Stimulated activated CD4-positive, alpha-beta T cell treated with anti-CD3 and anti-CD28 coated beads, Interleukin-1b, Interleukin-23, amount 100 ng/mL, for 1 hour (primary cell): ENCODE measurements at places on chromosomes 1 and 21.

- no peak for DNase-seq
Observed at GRCh38 chr1:179860652-179861051, 17.0 kb downstream of the TOR1AIP2 start.

DNA sequence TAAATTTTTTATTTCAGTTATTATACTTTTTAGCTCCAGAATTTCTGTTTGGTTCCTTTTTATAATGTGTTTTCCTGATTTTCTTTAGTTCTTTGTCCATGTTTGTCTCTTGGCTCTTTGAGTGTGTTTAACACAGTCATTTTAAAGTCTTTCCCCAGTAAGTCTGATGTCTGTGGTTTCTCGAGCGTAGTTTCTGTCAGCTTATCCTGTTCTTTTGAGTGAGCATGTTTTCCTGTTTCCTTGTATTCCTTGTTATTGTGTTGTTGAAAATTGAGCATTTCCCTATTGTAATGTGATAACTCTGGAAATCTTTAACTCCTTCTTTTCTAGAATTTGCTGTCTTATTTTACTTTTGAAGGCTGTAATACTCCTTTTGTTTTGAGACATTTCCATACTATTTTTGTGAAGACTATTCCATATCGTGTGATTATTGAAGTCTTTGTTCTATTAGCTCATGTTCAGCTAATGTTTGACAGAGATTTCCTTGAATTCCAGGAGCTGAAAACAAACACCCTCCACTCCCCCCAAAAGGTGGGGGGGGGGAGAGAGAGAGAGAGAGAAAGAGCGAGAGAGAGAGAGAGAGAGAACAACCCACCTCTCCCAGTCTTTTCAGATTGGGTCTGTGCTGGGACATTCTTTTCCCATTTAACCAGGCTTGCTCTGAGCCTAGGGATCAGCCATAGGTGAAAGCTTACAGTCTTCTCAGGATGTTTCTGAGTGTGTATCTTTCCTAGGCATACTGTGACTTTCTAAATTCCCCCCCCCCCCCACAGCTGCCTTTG is 38.3 kb downstream of the SDCCAG8 start:
- DNase-seq, result no peak

DNA sequence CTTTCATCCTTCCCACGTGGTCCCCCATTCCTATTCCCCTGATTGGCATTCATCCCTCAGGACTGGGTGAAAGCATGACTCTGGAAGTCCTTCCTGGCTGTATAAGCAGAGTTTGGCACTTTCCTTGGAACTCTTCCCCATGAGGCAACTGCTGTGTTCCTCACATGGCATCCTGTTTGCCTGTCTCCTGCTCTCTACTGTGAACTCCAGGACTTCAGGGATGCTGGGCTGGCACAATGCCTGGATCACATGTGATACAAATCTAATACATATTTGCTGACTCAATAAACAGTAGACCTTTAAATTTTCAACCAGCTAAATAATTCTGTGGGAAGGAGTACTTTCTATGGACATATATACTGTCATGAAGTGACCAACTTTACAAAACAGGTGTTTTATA is 46.8 kb upstream of the EDEM3 start:
- DNase-seq, result no peak

DNA sequence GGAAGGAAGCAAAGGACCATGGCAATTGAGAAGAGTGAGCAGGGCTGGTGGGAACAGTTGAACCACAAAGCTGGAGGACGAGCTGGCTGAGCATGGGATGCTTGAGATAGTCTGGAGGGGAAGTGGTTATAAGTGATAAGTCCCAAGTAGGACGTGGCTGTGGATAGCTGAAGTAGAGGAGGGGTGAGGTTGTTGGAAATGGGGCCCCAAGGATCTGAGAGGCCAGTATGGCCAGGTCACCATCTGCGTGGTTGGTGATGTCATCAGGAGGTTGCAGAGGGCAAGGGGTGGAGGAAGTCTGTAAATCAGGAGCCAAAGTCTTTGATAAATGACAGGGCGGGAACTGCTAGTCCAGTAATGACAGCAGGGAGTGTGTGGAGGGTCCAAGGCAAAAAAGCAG is 11.0 kb upstream of the REN start:
- DNase-seq, result no peak

GRCh38 chr21:25369524-25370300 is 237.6 kb downstream of the MRPL39 start:
- no peak for DNase-seq

DNA sequence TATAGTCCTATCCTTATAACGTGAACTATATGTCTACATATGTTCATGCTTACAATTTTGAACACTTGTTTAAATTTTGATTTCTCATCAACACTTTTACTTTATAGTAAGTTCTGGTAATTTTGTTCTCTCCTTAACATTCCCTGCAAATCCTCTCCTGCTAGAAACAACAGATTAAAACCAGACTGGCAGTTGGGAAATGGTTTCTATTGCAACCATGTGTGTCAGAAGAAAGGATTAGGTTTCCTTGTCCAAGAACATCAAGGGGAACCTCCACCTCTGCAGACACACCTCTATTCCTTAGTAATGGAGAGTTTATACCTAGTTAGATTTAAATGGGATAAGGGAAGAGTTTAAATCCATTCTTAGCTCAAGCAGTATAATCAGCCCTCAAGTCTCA is 3.3 kb upstream of the WARS2 start:
- DNase-seq, result no peak

DNA sequence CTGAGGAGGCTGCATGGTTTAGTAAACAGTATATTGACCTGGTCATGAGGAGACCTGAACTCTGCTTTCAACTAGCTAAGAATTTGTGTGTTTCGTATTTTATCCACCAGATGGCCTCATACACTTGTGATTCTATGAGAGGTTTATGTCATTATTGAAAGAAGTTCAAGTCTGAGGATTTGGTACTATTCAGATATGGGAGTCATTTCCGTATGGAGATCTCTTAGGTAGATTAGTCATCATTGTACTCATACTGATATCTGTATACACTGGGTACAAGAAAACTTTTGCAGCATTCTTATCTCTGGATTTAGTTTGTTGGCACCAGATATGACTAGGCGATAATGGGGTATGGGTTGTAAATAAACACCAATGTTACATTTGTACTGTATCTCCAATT is 26.6 kb downstream of the ATF6 start:
- DNase-seq, result no peak

- DNase-seq, result no peak
Observed at GRCh38 chr1:158289811-158290210, at the start of gene CD1C. TSS of gene CD1C (plus strand) at chr1:158289923. CDS start at chr1:158290065, 142 bp downstream.

DNA sequence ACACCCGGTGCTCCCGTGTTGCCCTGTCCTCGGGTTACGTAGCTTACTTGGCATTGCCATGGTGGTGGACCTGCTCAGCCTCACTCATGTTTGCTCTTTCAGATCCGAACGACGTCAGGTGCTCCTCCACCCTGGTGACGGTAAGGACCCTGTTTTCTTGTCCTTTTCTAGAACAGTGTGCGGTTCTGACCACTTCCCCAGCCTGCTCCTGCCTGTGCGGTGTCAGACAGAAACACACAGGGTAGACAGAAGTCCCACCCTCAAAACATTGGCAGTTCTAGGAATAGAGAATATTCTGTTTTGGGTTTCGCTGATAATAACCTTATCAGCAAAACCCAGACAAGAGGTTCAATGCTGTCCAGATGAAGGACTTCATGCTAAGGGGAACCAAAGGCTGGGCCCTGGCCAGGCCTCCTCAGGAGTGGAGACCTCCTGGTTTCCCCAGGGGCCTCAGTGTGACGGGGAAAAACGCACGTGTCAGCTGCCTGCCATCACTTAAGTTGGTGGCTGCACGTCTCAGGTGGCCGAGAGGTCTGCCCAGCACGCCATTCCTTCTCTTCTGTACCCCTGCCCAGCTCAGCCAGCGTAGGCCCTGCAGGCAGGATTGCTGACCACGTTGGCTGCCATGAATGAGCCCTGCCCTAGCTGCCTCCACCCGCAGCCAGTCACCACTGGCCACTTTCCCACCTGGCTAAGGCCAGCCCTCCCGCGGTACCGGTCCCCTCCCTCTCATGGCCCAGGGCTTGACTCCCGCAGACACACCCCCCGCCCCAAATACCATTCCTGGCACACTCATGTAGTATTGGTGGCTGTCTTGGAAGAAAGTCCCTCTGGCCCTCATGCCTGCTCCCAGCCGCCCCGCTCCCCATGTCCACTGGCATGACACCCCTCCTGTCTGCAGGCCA is 33.6 kb downstream of the SLC37A1 start:
- DNase-seq, result no peak
